Aorta (tissue), 5 donors: ENCODE measurements at places on chromosomes 2 and 18. TPM values are rescaled to one million over a fixed set of nuclear protein-coding genes. Genes with fewer than 3 reads are reported as not detected.

The UPP2 gene
- polyA plus RNA-seq: not detected

The TRABD2A gene
- 1.4 TPM for polyA plus RNA-seq

The CNGA3 gene
- not detected for polyA plus RNA-seq

The GALNT14 gene
- 0.74 TPM for polyA plus RNA-seq

The HOXD8 gene
- polyA plus RNA-seq: 7.3 TPM

The RAB6C gene
- polyA plus RNA-seq: not detected

The CRYGD gene
- polyA plus RNA-seq: not detected

The MRPL30 gene
- polyA plus RNA-seq: 14.6 TPM

The LIPG gene
- 0.03 TPM for polyA plus RNA-seq

The ZSWIM2 gene
- polyA plus RNA-seq: not detected

The AP1S3 gene
- 0.26 TPM for polyA plus RNA-seq

The GFPT1 gene
- polyA plus RNA-seq: 14.8 TPM

The SCG2 gene
- polyA plus RNA-seq: 1.5 TPM

The RGPD4 gene
- not detected for polyA plus RNA-seq

The PPIL3 gene
- polyA plus RNA-seq: 21.4 TPM

The CERS6 gene
- polyA plus RNA-seq: 4.6 TPM

The ANTXR1 gene
- polyA plus RNA-seq: 139 TPM

The TMEM198 gene
- polyA plus RNA-seq: 7.4 TPM

The TEX44 gene
- not detected for polyA plus RNA-seq

The NMUR1 gene
- polyA plus RNA-seq: not detected

The MEIS1 gene
- 31.5 TPM for polyA plus RNA-seq

The POTEJ gene
- not detected for polyA plus RNA-seq

The CXCR2 gene
- 1.1 TPM for polyA plus RNA-seq

The C2orf92 gene
- 36.3 TPM for polyA plus RNA-seq

The DYNAP gene
- polyA plus RNA-seq: not detected

The IL36G gene
- not detected for polyA plus RNA-seq

The RTP5 gene
- not detected for polyA plus RNA-seq

The SYT4 gene
- polyA plus RNA-seq: 0.31 TPM

The IKZF2 gene
- 0.63 TPM for polyA plus RNA-seq

The DQX1 gene
- not detected for polyA plus RNA-seq

The TNFAIP6 gene
- polyA plus RNA-seq: 0.75 TPM

The KCNG2 gene
- not detected for polyA plus RNA-seq

The FASTKD2 gene
- 11.4 TPM for polyA plus RNA-seq

The EPAS1 gene
- 392 TPM for polyA plus RNA-seq

The RAX gene
- polyA plus RNA-seq: not detected

The OSR1 gene
- 13.1 TPM for polyA plus RNA-seq

The CAPN14 gene
- polyA plus RNA-seq: not detected

The FAM161A gene
- polyA plus RNA-seq: 0.75 TPM

The FOXI3 gene
- polyA plus RNA-seq: not detected

The KYNU gene
- polyA plus RNA-seq: 3.8 TPM
